ENCODE measurements at places on chromosomes 16 and 17.

DNA sequence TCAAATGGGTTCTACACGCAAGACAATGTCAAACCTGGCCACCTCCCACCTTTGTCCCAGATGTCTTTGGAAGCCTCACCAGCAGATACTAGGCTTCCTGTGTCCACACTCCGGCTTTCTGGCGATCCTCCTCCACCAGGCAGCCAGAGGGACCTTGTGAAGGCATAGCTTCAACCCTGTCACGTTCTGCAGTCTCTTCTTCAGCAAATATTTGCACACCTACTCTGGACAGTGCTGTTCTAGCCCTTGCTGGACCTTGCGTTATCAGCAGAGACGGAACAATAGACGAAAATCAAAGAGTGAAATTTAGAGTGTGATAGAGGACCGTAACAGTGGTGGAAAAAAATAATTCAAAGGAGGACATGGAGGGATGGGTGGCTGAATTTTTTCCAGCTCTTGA, 38.5 kb upstream of the KIFC3 start:
- no peak for DNase-seq

DNA sequence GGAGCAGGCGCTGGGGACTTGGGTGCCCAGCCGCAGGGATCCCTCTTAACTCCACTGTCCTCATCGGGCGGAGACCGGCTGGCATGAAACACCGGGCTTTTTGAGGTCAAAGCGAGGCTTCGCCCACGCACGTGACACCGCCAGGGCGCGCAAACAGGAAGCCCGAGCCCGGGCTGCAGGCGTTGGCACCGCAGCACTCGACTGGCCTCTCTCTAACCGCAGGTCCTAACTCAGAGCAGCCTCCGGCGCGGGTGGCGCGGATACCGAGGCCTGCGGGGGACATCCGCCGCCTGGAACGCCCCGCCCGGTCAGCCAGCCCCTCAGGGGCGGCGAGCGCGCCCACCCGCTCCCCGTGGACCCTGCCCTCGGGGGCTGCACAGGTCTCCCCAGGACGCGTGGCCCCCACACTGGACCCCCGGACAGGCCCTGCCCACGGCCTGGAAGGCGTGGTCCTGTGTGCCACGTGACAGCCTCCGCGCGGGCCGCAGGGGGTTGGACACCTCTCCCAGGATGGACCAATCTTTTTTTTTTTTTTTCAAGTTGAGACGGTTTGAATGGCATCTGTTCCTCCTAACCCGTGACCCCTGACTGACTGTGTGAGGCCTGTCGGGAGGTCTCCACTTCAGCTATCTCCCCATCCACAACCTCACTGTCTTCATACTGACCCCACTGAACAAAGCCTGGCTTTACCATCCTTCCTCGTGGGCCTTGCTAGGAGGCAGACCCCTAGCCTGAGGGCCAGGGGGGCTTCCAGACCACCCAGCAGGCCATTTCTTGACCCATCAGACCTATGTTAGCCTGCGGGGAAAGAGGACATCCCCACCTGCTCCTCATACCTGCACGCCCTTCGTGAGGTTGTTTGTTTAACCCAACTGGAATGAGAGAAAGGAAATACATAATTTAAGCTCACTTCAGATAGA, 8.4 kb upstream of the SLC47A2 start:
- peak; percentile 51 for DNase-seq

DNA sequence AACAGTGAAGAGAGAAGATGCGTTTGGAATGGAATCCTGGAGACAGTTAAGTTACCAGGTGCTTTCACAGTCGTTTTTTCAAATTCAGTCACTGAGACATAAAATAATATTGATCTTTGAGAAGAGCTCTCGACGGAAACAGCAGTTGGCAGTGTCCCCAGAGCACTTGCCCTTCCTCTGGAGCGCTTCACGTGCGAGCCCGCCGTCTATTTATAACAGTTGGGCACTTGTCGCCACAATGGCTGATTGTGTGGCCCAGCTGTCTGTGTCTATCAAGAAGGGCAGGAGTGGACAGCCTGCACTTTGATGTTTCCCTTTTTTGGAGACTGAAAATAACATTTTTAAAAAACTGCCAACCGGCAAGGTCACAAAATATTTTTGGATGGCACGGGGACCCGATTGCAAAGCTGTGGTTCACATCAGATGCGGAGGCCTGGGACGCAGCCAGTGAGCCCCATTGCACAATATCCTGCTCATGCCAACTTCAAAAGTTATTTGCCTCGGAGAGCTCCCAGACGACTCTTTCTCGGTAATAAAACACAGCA, 62.9 kb downstream of the ADCY9 start:
- DNase-seq = no peak

- DNase-seq = peak; percentile 73
Measured at GRCh38 chr17:75720656-75721462, at the start of gene ITGB4. ITGB4 (plus strand) TSS chr17:75721459; CDS start chr17:75724704, 3,245 bp downstream.

DNA sequence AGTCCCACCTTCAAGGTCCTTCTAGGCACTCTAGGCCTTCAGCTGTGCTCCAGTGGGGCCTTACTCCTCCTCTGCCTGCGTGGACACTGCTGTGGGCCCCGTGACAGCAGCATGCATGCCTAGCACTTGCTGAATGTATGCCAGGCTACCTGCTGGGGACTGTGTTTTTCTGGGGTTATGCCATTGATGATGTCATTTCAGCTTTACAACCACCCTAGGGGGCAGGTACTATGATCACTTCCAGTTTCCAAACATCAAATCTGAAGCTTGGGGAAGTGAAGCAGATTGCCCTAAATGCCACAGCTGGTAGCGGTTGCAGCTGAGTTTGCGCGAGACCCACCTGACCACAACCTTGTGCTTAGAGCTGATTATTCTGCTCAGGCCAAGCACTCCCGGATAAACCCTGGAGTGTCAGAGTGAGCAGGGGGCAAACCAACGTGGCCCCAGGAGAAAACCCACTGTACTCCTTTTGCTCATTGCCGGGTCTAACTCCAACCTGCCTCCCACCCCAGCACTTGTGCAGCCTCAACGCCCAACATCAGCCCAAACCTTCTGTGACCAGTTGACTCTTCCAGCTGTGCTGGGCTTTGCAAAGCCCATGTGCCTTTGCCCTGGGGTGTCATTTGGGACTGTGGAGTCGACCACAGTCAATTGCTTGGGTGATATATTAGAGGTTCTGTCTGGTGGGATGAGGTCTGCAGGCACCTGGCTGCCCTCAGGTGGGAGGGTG, 168.4 kb downstream of the ENGASE start:
- no peak for DNase-seq

GRCh38 chr17:3804503-3804931, 3.5 kb upstream of the ITGAE start:
- DNase-seq = no peak

- DNase-seq = peak; percentile 56
Measured at GRCh38 chr16:23060458-23061320, 88.6 kb downstream of the USP31 start.

DNA sequence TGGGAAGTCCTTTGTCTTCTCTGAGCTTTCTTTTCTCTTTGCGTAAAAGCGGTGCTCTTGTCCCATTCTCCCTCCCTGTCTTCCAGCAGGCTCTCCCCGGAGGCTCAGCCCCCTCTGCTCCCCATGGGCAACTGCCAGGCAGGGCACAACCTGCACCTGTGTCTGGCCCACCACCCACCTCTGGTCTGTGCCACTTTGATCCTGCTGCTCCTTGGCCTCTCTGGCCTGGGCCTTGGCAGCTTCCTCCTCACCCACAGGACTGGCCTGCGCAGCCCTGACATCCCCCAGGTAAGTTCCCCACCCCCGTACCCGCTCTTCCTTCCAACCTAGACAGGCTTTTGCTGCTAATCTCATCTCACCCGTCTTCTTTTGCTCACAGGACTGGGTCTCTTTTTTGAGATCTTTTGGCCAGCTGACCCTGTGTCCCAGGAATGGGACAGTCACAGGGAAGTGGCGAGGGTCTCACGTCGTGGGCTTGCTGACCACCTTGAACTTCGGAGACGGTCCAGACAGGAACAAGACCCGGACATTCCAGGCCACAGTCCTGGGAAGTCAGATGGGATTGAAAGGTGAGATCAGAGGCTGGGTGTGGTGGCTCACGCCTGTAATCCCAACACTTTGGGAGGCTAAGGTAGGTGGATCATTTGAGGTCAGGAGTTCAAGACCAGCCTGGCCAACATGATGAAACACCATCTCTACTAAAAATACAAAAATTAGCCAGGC, 1.3 kb downstream of the TMEM219 start:
- no peak for DNase-seq

DNA sequence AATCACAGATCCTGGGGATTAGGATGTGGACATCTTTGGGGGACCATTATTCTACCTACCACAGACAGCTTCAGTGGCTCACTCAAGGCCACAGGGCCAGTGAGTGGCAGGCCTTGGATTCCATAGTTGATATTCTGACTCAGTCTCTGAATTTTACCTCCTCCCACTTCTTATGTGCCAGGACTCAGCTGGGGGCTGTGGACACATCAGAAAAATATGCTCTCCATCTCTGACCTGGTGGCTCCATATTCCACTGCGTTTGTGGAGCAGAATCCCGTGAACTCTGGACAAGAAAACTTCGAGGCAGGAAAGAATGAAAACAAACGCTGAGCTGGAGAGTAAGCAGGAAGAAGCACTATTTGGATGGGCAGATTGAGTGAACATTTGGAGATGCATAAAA, 301.8 kb upstream of the MAF start:
- no peak for DNase-seq

DNA sequence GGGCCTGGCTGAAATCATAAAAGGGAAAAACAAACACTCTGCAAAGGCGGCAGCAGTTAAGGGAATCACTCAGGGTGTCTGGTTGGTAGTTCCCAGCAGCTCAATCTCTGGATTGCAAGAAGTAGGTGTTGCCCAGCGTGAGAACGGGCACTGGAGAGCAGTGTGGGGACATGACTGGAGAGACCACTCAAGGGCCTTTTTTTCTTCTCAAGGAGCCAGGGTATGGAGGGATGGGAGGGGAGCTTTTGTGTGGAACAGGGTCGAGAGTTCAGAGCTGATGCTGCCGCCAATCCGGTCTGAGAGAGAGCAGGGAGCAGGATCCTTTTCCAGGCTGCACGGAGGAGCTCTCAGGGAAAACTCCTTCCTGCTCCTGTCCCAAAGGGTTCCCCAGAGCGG, 15.2 kb downstream of the SCNN1B start:
- no peak for DNase-seq

DNA sequence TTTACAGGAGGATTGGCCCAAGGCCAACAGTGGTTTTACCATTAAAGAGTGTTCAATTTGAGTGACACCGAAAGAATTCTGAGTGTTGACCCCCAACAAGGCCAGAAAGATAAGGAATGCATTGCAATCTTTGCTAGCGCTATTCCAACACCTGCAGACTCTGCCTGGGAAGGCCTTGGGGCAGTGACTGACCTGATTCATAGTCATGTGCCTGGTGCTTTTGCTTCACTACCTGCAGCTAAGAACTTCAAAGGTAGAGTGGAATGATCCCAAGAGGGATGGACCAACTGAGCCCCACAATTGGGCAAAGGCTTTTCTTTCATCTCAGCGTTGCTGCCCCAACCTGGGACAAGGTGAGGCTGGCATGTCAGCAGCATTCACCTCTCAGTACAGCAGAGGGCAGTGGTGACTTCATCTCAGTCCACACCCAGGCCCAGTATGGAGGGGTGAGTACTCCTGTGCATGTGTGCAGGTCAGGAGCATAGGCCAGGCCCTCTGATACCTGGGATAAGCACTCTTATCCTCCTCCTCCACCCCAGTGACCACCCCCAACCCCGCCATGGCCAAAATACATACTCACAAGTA, 149.6 kb upstream of the GNAO1 start:
- peak; percentile 53 for DNase-seq

- DNase-seq = no peak
Measured at GRCh38 chr16:50957056-50957455, 194.0 kb downstream of the SALL1 start.

DNA sequence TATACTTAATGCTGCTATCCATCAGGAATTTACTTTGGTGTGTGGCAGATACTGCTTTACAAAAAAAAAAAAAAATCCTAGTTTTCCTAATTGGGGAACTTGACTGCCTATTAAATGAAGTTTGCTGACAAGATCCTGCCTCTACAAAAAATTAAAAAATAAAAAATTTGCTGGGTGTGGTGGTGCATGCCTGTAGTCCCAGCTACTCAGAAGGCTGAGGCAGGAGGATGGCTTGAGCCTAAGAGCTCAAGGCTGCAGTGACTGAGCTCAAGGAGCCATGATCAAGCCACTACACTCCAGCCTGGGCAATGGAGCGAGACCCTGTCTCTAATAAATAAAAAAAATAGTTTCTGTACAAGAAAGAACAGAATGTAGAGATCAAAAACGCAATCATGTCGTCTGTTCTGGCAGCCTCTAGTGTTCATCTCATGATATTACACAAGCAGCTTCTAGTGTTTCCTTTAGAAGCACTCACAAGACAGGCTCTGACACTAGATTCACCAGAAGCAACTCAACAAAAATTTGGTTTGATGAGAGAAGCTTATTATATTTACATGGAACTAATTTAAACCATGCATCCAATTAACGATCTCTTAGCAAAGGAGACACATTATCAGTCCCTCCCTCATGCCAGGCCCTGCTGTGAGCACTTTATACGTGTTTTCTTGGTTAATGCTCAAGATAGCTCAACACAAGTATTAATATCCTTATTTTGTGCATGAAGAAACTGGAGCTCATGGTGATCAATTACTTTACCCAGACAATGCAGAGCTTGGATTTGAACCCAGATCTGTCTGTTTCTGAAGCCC, 6.8 kb upstream of the KRTAP17-1 start:
- DNase-seq = peak; percentile 67

Data from CD4-positive, alpha-beta T cell treated with Interleukin-17A for 1 hour (primary cell).